Stomach (tissue), 19 donors: ENCODE measurements at places on chromosomes 7 and 10. TPM values are rescaled to one million over a fixed set of nuclear protein-coding genes. Genes with fewer than 3 reads are reported as not detected.

PTPRZ1 gene
- total RNA-seq, result 0.29 TPM

NAT16 gene
- not detected for total RNA-seq

GIMAP7 gene
- 1.2 TPM for total RNA-seq

GPR85 gene
- total RNA-seq, result not detected

JAKMIP3 gene
- 0.45 TPM for total RNA-seq

PLEKHA8 gene
- total RNA-seq, result 4.9 TPM

VWC2 gene
- total RNA-seq, result 0.45 TPM

KIF11 gene
- 1.2 TPM for total RNA-seq

OR2A5 gene
- total RNA-seq, result not detected

GSTO2 gene
- 5.7 TPM for total RNA-seq

ADAMTS14 gene
- total RNA-seq, result 9.4 TPM

FGL2 gene
- 179 TPM for total RNA-seq

KIF20B gene
- 2.2 TPM for total RNA-seq

AKR1D1 gene
- not detected for total RNA-seq

ATOH7 gene
- total RNA-seq, result not detected

TMEM213 gene
- not detected for total RNA-seq

DNA sequence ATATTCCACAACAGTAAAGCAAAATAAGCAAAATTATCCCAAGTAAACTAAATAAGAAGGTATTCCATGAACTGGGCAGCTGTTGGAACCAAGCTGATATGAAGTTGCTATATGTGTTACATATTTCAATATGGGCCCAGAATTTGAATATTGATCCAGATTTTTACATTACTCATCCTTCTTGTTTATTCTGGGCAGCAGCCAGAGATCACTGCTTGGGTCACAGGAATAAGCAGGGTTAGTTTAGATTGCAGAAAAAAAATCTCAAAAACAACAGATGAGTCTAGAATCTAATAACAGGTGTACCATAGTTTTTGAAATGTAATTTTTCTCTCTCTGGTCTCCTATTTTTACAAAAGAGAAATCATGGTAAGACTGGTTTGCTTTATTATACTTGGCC lies 171.5 kb upstream of the NAMPT start:
- DNase-seq, result no peak

GRCh38 chr7:111750228-111750627 lies 187.9 kb upstream of the IMMP2L start:
- no peak for DNase-seq

- no peak for DNase-seq
Observed at GRCh38 chr7:91898240-91898992, 17.9 kb upstream of the MTERF1 start.

- peak; percentile 61 for DNase-seq
Observed at GRCh38 chr10:61933859-61934555, 32.5 kb downstream of the ARID5B start.

- no peak for DNase-seq
Observed at GRCh38 chr10:26810435-26811026, 50.2 kb downstream of the ABI1 start.

GRCh38 chr10:131219955-131220489 lies 91.5 kb downstream of the TCERG1L start:
- DNase-seq, result no peak

DNA sequence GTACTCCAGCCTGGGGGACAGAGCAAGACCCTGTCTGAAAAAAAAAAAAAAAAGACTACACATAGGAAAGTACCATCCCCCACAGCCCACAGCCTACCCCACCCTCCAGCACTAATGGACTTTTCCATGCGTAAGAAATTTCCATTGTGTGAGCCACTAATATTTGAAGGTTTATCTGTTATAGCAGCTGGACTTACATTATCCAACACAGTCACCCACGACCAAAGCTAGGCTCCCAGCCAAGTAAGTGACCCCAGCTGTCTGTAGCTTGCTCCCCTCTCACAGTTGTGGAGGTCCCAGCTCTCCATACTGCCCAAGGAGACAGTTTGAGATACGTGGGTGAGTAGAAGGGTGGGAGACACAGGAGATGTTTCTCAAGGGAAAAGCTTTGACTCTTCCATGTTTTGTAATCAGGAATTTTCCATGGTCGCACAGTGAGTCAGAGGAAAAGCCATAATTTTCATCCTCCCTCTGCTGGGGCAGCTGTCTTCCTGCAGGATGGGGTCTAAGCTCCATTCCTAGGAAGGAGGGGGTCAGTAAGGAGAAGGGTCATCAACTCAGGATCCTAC lies 57.4 kb downstream of the CAV1 start:
- DNase-seq, result no peak

DNA sequence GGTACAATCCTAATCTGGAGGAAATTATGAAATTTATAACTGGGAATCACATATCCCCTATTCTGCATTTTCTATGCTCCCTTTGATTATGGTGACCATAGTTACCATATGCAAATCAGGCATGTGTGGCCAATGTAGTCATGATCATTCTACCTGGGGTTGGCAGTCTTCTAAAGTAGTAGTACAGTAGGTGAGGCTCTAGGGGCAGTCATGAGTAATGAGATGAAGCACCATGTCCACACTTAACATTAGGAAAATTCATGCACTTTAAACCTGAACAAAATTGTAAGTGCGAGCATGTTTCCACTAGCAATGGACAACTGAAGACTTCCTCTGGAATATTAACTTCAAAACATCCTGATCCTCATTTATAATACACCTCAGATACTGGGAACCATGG lies 545.9 kb downstream of the SUGCT start:
- DNase-seq, result peak; percentile 18

DNA sequence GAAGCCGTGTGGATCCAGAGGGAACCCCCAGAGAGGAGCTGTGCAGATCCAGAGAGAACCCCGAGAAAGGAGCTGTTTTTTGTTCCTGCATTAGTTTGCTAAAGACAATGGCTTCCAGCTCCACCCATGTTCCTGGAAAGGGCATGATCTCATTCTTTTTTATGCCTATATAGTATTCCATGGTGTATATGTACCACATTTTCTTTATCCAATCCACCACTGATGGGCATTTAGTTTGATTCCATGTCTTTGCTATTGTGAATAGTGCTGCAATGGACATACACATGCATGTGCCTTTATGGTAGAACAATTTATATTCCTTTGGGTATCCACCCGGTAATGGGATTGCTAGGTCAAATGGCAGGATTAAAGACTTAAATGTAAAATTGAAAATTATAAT lies 95.4 kb upstream of the RHEB start:
- no peak for DNase-seq

DNA sequence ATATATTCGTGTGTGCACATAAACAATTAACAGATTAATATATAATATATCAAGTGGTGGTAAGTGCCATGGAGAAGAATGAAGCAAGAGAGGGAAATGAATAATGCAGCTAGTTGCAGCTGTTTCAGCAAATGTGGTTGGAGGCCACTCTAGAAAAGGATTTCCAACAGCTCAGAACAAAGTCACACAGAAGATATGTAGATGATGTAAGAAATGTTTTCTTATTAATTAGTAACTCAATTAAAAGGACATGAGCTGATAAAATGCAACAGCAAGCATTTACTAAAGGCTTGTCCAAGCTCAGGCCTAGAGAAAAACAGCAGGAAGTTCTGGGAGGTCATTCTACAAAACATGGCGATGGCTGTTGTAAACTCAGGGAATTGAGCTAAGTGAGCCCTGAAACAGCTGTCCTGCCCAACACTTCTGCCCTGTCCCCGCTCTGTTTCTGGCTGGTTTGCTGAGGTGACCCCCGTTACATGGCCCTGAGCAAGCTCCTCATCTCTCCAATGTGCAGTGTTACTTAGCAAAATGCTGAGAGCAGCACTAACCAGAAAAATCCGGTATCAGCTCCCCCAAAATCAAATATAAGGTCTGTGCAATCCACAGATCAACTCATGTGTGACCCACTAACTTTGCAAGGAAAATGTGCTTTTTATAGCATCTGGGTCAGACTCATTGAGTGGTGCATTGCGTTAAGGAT lies 23.4 kb upstream of the C10orf67 start:
- no peak for DNase-seq

DNA sequence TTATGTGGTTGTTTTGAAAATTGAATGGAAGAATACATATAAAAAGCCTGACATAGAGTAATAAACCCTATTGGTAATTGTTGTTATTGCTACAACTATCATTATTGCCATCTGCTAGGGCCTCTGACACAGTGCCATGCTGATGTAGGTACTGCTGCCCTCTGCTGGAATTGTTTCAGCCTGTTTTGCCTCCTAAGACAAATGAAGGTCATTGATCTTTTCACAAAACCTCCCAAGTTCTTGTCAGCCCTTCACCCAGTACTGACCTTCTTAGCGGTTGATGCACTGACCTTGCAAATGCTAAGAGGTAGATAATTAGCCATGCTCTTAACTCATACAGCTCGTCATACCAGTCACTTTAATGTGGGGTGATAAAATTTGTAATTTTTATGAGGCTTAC lies 975.2 kb downstream of the SORCS1 start:
- DNase-seq, result peak; percentile 26

DNA sequence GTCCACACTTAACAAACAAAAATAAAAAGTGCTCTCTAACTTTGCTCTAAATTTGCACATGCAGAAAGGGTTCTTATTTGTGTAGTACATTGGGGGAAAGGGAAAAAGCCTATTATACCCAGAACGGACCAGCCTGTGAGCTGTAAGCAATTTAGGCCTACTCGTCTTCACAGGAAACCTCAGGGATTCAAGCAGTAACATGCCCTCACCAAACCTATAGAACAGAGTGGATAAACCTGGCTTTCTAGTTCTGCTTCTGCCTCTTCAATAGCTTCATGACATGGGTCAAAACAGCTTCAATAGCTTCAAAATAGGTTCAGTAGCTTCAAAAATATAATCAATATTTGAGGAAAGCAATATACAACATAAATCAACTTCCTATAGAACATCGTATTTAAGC lies 163.7 kb downstream of the ARL4A start:
- DNase-seq, result no peak

DNA sequence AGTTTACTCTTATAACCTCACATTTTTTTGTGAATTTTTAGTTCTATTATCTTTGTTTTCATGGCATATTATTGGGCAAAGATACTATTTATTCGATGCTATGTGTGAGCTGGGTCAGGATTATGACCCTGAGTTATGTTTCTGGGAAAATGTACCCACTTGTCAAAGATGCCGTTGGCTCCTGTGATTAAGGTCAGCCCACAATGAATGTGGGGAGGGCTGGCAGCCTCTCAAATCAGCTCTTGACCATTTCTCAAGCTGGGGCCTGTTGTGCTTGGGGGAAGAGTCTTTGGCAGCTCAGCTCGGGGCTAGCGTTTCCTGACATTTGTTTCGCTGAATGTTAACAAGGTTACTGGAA lies 97.5 kb downstream of the TCF7L2 start:
- DNase-seq, result no peak

- no peak for DNase-seq
Observed at GRCh38 chr7:7156663-7157062, 25.7 kb upstream of the C1GALT1 start.

DNA sequence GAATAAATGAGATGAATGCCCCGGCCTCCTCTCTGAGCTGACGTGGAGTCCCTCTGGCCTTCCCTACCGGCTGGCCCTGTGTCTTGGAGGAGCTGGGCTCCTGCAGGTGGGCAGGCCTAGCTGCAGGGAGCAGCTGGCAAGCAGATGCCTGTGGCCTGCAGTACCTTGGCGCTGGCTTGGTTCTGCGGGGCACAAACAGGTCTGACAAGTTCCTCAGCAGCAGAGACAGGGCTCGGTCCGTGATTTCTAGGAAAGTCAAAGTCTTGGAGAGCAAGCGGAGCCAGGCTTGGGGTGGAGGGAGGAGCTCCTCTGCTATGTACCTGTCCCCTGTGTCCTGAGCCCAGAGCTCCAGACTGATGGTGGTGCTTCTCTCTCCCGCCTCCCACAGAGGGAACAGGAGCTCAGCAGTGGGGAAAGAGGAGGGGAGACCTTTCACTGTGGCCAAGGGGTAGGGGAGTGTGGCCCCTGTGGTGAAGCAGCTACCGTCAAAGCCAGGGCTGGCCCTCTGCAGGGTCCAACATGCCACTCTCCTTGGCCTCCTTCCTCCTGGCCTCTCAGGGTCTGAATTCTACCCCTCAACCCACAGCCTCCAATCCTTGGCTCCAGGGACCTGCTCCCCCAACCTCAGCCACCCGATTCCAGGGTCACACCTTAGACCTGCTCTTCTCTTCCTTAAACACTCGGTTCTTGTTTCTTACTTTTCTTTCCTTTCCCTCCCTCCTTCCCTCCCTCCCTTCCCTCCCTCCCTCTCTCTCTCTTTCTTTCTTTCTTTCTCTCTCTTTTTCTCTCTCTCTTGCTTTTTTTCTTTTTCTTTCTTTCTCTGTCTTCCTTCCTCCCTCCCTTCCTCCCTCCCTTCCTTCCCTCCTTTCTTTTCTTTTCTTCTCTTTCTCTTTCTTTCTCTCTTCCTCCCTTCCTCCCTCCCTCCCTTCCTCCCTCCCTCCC lies 20.1 kb downstream of the MYL10 start:
- peak; percentile 93 for DNase-seq

- DNase-seq, result no peak
Observed at GRCh38 chr7:108650467-108650866, 80.8 kb downstream of the DNAJB9 start.

DNA sequence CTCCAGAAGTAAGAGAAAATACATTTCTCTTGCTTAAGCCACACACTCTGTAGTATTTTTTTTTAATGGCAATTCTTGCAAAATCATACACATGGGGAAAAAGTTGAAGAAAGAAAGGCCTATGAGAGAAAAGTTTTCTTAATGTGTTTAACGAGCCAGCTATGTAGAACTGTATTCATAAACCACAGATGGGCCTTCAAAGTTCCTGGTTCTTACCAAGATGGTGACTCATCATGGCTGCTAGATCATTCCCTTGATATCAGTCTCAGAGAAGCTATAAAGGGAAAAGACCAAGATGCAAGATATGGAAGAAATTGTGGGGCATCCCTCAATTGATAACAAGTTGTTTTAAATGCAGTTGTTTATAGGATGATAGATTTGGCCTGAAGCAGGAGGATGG lies 992.7 kb upstream of the MBL2 start:
- no peak for DNase-seq

DNA sequence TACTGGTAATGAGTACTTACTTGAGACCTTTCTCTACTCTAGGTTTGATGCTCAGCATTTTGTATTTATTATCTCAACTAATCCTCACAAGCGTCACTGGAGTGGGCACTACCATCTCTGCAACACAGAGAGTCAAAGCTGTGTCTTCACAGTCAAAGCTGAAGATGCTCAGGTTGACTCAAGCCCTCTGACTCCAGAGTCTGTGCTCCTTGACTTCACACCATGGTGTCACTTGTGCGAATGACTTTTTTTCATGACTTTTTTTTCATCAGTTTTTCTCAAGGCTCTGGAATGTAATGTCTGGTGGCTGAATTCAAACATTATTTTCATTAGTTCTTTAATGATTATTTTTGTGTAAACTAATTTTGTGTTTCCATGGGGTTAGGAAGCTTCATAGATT lies 30.4 kb upstream of the TARP start:
- DNase-seq, result no peak

- DNase-seq, result no peak
Observed at GRCh38 chr10:12788277-12788676, 213.2 kb downstream of the CCDC3 start.

GRCh38 chr10:131998845-131999681 lies 17.3 kb upstream of the BNIP3 start:
- DNase-seq, result no peak
